ENCODE measurements at places on chromosomes 2 and 18. TPM values are rescaled to one million over a fixed set of nuclear protein-coding genes. Genes with fewer than 3 reads are reported as not detected.

- DNase-seq, result no peak
Measured at GRCh38 chr18:36808681-36809080, 20.1 kb downstream of the TPGS2 start.

DNA sequence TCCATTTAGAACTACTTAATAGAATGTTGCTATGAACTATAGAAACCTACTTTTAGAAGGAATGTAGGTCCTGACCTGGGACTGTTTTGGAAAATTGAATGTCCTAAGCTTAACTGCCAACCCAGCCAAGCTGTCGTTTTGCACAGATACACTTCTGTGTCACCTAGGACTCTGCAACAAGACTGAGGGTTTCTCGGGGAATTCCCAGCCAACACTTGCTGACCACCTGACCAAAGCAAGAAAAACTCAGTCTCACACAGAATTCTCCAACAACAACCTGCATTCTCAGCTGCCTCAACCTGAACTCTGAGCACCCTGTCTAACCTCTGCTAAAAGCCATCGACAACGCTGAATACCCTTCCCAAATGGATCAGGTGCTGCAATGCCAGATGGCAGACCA lies 128.2 kb downstream of the SS18 start:
- DNase-seq, result no peak

DNA sequence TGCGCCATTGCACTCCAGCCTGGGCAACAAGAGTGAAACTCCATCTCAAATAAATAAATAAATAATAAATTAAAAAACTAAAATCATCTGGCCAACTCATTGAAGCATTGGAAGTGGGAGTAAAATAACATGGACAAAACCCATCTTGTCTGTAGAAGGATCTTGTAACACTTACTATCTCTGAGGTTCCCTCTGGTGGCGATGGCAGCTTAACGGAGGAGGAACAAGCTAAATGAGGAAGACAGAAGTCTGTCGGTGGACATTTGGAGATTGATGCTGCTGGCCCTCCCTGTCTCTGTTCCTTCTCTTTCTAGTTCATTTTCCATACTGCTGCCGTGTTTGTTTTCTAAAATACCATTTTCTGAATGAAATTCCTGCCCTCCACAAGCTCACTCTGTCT lies 43.4 kb downstream of the ZCCHC2 start:
- DNase-seq, result no peak

The PSTPIP2 gene
- total RNA-seq, result 18.7 TPM

DNA sequence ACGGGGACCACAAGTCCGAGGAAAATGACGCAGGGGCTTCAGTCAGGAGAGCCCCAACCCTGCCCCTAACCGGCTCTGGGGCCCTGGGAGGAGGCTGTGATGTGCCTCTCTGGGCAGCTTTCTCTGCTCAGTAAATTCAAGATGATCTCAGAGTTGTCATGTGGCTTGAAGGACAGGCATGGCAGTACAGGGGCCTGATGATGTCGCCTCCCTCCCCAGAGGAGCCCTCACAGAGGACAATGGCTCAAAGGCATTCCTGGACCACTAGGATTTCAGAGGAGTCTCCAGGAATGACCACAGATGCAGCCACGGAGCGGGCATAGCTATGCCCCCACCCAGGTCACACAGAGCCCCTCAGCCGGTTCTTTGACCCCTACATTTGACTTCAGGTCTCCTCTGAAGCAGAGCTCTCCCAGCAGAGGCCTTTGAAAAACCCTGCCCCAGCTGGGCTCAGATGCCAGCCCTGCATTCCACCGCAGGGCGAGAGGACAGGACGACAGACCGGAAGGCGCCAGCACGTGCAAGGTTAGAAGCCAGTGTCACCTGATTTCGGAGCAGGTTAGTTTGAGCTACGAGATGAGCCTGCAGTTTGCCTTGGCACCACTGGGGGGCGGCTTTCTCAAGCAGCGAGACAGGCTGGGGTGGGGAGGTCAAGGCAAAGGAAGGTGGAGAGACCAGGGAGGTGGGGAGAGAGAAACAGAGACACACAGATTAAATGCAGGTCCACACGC lies 39.2 kb downstream of the BIN1 start:
- DNase-seq, result no peak

DNA sequence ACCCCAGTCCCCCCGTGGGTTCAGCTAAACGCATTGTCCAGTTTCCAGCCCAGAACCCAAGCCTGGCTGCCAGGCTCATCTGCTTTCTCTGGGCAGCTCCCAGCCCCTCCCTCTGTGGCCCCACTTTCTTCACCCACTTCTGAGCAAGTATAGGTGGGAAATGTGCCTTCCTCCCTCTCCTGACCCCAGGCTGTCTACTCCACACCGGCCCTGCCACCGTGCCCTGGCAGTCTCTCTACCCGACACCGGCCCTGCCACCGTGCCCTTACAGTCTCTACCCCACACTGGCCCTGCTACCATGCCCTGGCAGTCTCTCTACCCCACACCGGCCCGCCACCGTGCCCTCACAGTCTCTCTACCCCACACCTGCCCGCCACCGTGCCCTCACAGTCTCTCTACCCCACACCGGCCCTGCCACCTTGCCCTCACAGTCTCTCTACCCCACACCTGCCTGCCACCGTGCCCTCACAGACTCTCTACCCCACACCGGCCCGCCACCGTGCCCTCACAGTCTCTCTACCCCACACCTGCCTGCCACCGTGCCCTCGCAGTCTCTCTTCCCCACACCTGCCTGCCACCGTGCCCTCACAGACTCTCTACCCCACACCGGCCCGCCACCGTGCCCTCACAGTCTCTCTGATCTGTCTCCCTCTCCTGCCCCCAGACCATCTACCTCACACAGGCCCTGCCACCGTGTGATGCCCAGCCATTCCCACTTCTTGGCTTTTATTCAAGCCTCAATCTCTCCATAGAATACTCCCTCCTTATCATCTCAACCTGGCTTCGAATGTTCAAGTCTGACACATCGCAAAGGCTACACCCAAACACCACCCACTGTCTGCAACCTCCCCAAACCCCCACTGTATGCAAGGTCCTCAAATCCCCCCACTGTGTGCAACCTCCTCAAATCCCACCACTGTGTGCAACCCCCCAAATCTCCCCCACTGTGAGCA lies 108.9 kb downstream of the TPO start:
- no peak for DNase-seq

DNA sequence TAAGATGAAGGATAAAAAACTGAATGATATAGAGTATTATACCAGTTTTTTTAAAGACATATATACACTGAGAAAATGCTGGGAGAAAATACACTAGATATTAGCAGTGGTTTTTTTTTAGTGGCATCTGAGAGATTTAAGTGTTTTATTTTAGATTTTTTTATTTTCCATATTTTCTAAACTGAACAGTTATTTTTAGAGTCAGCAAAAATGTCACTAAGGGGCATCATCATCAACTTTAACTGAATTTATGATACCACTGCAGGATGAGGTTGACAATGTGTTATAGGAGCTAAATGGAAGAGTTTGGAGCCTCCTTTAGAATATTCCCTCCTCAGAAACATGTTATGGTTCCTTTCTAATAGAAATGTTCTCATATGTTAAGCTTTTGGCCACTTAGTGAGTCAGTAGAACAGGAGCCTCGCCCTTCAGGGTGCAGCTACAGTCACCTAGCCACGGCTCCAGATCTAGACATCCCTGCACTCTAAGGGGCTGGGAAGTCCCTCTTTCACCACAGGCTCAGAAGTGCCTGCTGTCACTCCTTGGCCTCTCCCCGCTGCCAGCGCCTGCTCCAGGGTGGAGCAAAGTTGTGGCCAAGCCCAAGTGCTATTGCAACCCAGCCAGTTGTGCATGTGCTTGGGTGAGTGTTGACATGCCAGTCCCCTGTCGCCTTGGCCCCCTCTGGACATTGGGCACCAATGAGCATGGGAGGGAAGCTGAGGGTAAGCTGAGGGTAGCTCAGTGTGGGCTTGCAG lies 210.7 kb upstream of the RASGRP3 start:
- no peak for DNase-seq

The C2orf80 gene
- not detected for total RNA-seq

- peak; percentile 20 for DNase-seq
Measured at GRCh38 chr2:181457741-181458425, 697 bp downstream of the ITGA4 start.

- no peak for DNase-seq
Measured at GRCh38 chr18:24089076-24089475, 49.8 kb upstream of the CABYR start.

- DNase-seq, result no peak
Measured at GRCh38 chr2:206063635-206064034, 22.3 kb downstream of the INO80D start.

DNA sequence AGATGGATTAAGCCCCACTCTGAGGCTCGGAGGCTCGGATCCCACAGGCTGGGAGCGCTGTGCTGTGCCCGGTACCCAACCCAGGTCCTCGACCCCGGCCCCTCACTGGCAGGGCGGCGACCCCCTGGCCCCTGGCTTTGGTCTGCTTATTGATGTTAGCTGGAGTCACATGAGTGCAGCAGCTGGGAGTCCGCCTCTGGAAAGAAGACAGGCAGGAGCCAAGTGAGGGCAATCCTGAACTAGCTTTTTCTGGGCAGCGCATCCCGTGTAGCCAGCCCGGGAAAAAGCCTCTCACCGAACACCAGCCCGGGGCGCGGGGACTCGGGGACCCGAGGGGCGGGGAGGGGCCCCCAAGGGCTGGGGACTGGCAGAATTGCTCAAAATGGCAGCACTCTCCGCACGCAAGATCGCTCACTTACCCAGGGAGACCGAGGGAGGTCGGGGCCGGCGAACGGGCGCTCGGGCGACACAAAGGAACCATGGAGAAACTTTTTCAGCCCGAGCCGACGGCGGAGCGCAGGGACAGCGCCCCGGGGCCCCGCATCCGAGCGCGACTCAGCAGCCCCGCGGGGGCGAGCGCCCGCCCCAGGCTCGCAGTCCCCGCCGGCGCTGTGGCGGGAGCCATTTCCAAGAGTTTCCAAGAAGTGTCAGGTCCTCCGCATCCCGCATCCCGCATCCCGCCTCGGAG lies 567 bp downstream of the TMEM200C start:
- DNase-seq, result no peak

- DNase-seq, result no peak
Measured at GRCh38 chr2:234161932-234162331, 111.4 kb downstream of the SPP2 start.

The C2orf15 gene
- 0.49 TPM for total RNA-seq

- no peak for DNase-seq
Measured at GRCh38 chr2:168230389-168230788, 17.0 kb downstream of the STK39 start.

GRCh38 chr2:148817210-148817708 lies 57.8 kb upstream of the KIF5C start:
- no peak for DNase-seq

The GULP1 gene
- 25.4 TPM for total RNA-seq

GRCh38 chr18:7957297-7957696 lies 390.2 kb downstream of the PTPRM start:
- no peak for DNase-seq

Data from esophagus squamous epithelium (tissue), 5 donors.